EH (cell line): ENCODE measurements at places on chromosomes 1 and 21.

- DNase-seq = peak; percentile 56
Measured at GRCh38 chr1:178086294-178086693, 7.6 kb upstream of the RASAL2 start.

- peak; percentile 18 for DNase-seq
Measured at GRCh38 chr1:44472620-44473525, 67.8 kb downstream of the RNF220 start.

- no peak for DNase-seq
Measured at GRCh38 chr1:84862810-84863251, 30.2 kb downstream of the LPAR3 start.

DNA sequence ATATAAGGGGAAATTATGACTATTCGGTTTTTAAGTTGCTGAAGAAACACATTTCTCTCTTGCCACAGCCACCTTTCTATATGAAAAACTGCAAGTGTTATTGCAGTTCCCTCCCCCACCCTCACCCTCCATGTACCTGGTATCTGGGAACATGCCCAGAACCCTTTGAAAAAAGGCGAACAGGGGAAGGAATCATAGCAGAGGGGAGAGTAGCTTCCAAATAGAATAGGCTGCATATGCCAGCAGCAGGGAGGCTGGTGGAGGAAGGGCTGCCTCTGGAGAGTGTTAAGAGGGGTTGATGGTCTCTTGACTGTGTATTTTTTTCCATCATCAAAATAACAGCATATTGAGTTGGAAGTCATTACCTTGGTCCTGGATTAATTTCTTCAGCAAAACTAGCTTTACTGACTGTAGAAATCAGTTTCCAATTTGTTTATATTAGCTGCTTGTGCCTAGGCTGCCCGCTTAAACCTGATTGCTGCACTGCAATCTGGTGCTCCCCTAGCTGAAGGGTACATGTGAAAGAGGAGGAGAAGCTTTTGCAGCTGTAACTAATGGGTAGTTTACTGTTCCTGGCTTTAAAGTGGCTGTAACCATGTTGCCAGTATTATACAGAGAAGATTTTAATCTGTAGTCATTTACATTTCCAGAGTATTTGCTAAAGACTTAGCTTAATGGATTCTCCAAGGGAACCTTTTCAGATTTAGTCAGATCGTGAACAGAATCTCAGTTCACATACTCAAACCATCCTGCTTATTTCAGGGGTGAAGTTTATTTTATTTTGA, 22.7 kb downstream of the AHCYL1 start:
- no peak for DNase-seq

GRCh38 chr1:198167436-198167934, 10.7 kb downstream of the NEK7 start:
- DNase-seq = peak; percentile 56

DNA sequence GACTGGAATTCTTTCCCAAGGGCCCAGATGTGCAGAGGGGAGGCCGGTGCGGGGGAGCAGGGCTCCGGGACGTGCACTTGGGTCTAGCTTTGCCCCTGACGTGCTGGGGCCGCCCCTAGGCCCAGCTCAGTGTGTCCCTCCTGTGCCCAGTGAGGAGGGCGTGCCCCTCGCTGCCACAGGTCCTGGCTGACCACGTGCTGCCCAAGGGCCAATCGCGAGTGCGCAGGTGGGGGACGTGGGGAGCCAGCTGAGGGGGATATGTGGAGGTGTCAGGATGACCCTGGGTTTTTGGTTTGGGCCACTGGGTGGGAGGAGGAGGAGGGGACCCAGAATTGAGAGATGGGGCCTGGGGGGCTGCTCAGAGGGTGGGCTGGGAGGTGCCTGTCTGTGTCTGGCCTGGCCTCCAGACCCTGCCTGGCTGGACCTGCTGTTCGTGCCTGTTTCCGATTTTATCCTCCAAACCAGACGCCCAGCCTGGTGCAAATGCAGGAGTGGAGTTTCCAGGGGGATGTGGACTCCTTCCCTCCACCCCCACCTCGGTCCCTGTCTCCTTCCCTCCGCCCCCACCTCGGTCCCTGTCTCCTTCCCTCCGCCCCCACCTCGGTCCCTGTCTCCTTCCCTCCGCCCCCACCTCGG, 6.1 kb upstream of the RNF223 start:
- peak; percentile 69 for DNase-seq

DNA sequence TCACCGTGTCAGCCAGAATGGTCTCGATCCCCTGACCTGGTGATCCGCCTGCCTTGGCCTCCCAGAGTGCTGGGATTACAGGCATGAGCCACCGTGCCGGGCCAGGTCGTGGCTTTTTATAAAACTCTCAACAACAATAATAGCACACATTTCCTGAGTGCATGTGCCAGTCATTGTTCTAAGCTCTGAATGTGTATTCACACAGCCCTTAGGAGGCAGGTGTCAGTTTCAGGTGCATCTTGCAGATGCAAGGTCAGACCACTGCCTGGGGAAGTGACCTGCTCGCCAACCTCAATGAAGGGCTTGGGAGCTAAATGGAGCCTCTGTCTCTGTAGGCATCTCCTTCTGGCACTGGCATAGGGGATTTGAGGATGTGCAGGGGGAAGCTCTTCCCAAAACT, 1.6 kb upstream of the LEFTY2 start:
- DNase-seq = no peak

DNA sequence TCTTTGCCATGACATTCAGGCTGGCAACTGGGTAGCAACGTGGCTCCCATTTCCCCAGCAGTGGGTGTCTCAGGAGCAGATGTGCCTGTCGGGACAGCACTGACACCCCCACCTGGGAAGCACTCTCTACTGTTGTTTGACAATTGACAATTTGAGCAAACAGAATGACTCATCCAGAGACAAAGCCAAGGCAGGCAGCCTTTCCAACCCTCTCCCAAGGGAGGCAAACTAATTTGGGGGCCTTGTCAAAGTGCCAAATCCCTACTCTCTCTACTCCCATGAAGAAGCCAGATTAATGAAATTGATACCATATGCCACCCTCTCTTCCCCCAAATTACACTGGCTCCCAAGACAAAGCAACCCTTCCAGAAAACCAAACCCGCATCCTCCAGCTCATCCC, 65.6 kb downstream of the GRIK3 start:
- DNase-seq = no peak

- DNase-seq = no peak
Measured at GRCh38 chr1:94651076-94651475, 109.5 kb upstream of the F3 start.

GRCh38 chr1:212271823-212272485, 13.3 kb upstream of the PPP2R5A start:
- DNase-seq = no peak

- DNase-seq = no peak
Measured at GRCh38 chr21:36693489-36694030, 5.4 kb upstream of the SIM2 start.

GRCh38 chr1:16418823-16419425, 18.3 kb downstream of the SPATA21 start:
- peak; percentile 19 for DNase-seq

DNA sequence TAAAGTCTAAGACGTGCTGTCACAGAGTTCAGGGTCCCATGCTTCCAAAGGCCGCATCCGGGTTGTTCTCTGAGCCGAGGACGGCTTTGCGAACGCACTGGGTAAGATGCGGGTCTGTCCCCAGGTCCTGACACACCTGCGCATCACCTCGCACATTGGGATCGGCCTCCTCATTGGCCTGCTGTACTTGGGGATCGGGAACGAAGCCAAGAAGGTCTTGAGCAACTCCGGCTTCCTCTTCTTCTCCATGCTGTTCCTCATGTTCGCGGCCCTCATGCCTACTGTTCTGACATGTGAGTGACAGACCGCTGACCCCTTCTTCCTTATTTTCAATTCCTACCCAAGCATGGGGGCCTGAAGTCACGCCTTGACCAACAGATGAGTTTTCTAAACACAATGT, 25.3 kb downstream of the TFF3 start:
- no peak for DNase-seq

GRCh38 chr1:216766633-216767327, 43.6 kb upstream of the ESRRG start:
- DNase-seq = no peak

DNA sequence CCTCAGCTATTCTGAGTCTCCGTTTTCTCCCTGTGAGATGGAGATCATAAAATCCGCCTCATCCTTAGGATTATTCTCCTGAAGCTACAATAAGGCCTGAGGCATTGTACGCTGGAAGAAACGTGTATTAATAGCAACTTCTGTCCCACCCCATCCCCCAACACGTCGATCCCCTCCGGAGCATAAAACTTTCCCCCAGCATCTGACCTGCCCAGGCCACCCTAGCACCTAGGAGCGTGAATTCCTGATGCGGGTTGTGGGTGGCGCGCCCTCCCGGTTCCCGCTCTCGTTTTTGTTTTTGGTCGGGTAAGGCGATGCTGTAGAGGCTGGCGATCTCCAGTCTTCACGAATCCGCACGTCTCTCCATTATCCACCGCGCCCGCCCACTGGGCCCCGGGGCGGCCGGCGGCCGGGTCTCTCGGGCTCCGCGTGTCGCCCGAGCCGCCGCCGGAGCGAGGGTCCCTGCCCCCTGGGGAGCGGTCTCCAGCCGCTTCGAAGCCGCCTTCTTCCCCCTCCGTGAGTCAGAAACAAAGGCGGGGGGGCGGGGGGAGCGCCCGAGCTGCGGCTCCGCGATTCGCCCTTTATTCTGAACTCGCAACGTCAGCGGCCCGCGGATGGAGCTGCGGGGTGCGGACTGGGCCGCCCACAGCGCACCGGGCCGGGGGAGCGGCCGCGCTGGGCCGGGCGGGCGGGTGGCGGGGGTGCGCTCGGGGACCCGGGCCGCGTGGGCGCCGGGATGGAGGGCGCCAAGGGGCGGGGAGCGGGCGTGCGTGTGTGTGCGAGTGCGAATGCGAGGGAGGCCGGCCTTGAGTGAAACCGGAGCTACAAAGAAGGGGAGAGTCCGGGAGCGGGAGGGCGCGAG, at the start of gene PLEKHO1:
Gene PLEKHO1 (plus strand): TSS at position 646 of the 862 bp plus-strand sequence. CDS start 342 bp downstream, outside the sequence.
- peak; percentile 87 for DNase-seq

GRCh38 chr1:105894006-105894405, 1162.5 kb upstream of the PRMT6 start:
- no peak for DNase-seq

- DNase-seq = peak; percentile 94
Measured at GRCh38 chr1:17239420-17239819, 9.5 kb upstream of the PADI3 start.

GRCh38 chr1:230215031-230215430, 148.0 kb downstream of the GALNT2 start:
- peak; percentile 47 for DNase-seq

GRCh38 chr1:206604861-206605260, 7.4 kb downstream of the EIF2D start:
- no peak for DNase-seq

DNA sequence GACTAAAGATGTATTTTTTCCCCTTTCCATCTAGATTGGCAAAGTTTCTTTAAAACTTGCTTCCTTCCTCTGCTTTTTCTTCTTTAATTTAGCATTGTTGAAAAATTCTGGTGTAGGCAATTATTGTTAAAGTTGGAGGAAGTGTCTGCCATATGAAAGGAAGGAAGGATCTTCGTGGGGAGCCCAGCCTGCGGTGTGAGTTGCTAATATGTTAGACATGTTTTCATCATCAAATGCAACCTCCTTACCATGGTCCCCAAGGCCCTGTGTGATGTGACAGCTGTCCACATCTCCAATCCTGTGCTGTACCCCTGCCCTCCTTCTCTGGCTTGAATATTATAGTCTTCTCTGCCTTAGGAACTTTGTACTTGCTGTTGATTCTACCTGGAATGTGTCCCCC, 81.0 kb upstream of the ZBTB18 start:
- DNase-seq = no peak

GRCh38 chr1:66831529-66832239, 30.6 kb upstream of the INSL5 start:
- DNase-seq = no peak

GRCh38 chr1:112708002-112708448, 1.1 kb upstream of the RHOC start:
- no peak for DNase-seq

GRCh38 chr1:227899141-227899819, 48.5 kb downstream of the WNT9A start:
- no peak for DNase-seq

DNA sequence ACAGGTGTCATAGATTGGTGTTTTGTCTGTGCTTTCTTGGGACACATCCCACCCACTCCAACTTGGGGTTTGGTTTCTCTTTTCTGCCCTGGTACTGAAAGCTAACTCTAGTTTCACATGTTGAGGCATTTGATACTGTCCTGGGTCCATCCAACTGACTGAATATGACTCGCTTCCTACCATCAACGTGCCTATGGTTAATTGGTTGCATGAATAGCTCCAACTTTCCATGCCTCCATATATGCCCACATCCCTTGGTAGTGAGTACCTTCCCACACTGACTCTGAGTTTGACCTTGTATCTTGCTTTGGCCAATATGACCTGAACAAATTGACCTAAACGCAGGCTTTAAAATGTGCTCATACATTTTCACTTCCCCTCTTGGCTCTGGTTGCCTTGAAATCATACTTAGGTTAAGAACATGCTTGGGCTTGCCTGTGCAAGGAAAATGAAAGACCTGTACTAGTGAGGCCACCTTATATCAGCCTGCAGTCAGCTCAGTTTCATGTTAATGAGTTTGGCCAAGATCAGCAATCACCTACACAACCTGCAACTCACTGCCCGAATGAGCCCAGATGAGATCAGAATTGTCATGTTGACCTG, 81.0 kb upstream of the KCNK2 start:
- no peak for DNase-seq

DNA sequence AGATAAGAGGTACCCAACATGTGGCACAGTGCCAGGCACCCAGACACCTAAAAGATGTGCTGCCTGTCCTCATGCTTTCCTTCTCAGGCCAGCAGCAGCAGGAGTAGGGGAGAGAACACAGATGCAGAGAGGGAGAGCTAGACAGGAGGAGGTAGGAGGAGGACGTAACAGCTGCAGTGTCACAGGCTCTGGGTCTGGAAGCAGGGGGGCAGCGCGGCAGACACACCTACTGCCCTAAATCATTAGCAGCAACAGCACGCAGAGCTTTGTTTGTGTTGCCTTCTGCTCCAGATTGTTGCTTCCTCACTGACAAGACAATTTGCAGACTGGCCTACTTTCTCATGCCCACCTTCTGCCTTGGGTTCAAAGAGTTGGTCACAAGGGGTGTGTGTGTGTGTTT, 196.7 kb upstream of the DAB1 start:
- no peak for DNase-seq

DNA sequence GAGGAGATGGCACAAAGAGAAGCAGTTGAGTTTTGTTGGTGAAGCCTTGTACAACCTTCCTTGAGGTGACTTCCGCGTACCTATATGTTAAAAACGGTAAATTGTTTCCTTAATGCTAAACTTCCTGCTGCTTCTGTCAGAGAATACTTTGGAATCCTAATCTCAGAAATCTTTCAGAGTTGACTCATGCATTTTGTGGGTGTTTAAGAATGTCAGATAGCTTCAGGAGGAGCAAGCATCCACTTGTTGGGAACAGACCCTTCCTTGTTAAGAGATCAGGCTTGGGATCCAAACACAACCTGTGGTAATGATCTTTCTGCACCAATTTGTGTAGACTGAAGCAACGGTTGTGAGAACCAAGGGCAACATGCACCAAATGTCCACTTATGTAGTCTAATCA, 29.5 kb downstream of the AK4 start:
- peak; percentile 71 for DNase-seq
